ENCODE measurements at places on chromosomes 12 and 14.

GRCh38 chr12:90808568-90808967 is 146.4 kb downstream of the CCER1 start:
- no peak for DNase-seq

GRCh38 chr12:13195785-13196129 is 769 bp upstream of the EMP1 start:
- DNase-seq, result no peak

- DNase-seq, result no peak
These were observed 1.1 kb downstream of the AJUBA start for GRCh38 chr14:22981090-22981875.

GRCh38 chr12:78386871-78387270 is 477.7 kb upstream of the SYT1 start:
- no peak for DNase-seq

DNA sequence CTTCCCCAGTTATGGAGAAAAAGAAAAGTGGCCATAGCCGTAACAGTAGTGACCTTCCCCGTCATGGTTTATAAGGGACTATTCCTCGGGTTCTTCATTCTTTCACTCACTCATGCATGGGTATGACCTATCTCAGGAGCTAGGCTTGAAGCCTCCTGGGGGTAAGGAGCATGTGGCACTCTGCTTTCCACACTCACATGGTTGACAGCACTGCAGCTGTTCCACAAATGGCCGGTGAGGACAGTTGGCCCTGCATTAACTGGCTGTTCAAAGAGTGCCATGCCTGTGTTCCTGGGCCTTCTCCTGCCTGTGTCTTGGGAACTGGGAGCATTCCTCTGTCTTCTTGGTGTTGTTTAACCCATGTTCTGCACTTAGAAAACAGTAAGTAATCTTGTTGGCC is 66.2 kb upstream of the PNMA1 start:
- DNase-seq, result no peak

GRCh38 chr12:27901959-27902358 is 70.6 kb downstream of the PTHLH start:
- no peak for DNase-seq

DNA sequence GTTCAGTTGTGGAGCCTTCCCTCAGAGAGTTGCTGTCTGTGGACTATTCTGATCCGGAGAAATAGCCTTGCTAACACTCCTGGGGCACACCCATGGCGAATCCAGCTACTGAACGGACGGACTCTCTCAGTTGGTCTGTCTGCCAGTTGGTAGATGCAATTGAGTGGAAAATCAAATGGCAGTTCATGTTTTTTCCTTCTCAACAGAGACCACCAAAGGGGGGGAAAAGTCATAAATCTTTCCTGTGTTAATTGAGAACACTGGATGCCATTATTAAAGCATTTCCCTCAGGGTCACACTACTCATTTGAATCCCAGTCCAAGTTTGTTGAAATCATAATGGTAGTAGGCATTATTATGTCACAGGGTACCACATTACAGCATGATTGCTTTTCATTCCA is 354.3 kb upstream of the FAR2 start:
- DNase-seq, result no peak

GRCh38 chr12:128627659-128628058 is 196.1 kb downstream of the SLC15A4 start:
- DNase-seq, result no peak

GRCh38 chr12:6274231-6275221 is 36.0 kb upstream of the PLEKHG6 start:
- DNase-seq, result no peak

DNA sequence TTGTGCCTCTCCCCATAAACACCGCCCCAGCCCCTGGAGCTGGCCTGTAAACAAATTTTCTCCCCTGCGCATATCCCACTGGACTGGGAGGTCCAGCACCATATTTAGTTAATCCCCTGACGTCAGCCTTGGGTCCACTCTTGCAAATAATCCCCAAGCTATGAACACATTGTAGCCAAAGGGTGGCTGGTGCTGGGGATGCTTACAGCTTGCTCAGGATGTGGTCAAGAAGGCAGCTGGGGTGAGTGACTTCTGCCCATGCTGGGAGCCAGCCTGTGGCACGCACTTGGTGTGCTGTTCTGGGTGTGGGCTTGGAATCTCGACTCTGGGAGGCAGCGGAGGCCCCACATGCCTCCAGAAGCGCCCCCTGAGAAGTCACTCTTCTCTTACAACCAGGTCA is 32.1 kb downstream of the CMKLR1 start:
- no peak for DNase-seq

GRCh38 chr12:85422762-85423161 is 142.7 kb downstream of the ALX1 start:
- no peak for DNase-seq

DNA sequence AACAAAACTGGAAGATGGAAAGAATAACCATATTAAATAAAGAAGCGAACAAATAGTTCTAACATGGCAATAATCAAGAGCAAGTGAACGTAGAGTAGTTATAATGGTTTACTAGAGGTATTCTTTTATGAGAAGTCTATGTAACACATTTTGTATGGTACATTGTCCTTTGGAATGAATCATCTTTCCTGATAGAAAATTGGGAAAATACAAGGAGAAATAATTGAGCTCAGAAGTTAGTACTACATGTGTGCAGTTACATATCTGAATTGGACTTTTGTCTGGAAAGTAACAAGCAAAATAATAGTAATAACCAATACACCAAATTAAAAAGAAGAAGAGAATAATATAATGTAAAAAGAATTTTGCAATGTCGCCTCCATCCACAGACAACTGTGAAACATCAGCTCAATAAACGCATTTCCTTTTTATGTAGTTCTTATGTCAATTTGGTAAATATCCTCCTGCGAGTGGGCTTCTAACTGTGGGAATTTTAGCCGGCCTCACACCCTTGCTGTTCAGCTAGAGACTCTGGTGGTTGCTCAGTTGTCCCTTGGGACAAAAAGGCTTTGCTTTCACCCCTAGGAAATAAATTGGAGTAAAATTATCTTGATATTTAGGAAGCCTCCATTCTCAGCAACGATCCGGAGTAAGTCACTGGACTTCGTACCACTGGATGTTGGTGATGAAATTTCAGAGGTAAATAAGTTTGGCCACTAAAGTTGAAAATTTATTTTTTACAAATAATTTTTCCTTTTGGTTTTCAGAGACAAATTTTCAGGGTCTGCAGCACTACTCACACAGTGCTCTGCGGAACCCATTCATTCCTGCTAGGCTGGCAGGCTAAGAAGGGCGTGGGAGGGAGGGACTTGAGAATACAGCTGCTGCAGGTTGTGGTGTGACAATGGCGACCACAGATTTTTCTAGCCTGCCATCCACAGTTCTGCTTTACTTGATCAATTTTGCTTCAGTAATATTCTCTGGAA is 1.1 kb upstream of the TUBA1A start:
- peak; percentile 46 for DNase-seq

- DNase-seq, result no peak
These were observed 57.1 kb downstream of the ATG14 start for GRCh38 chr14:55354500-55354899.

GRCh38 chr12:32273063-32273522 is 126.3 kb upstream of the FGD4 start:
- no peak for DNase-seq

- DNase-seq, result no peak
These were observed 43.0 kb upstream of the TSPAN9 start for GRCh38 chr12:3034067-3034750.

DNA sequence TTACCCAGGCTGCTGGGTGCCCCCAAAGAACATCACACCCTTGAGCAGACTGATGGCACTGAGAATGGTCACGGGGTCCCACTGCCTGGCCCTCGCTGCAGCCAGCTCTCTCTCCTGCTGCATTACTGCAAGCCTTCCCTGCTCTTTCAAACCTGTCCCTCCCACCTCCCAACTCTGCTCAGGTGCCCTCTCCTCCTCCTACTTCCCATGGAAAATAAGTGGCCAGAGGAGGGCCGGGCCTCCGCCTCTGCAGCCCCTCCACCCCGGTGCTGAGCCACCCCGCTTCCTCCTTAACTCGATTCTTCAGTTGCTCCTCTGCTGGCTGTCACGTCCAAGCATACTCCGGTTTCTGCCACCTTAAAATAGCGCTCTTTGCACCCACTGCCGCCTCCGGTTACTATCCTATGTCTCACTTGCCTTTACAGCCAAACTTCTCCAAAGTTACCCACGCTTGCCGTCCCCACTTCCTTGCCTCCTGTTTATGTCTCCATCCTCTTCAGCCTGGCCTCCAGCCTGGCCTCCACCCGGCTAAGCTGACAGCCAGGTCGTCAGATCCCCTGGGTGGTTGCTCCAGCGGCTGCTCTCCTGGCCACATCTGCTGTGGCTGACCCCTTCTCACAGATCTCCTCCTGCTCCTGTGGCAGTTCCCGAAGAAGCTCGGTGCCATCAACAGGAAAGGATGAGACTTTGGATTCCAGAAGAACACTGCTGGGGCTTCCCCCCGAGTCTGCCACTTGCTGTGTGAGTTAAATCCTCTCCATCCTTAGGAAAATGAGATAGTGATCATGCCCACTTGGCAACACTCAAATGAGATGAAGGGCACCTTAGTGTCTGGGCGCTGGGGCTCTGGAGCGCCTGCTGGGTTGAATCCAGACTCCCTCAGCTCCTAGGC is 7.7 kb downstream of the SMIM41 start:
- DNase-seq, result no peak

DNA sequence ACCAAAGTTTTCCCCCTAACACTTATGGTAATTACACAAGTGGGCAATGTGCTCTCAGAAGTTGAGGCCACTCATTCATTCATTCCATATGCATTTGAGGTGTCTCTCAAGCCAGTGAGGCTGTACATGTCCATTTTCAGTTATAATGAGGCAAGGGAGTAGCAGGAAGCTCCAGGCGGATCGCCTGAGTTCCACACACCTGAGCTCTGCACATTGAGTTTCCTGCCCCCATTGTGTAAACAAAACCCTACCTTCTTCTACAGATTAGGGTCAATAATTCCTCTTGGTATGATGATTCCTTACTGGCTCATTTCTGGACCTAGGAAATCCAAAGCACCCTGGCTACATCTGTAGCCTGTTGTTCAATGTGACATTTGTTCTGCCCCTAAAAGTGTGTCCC is 555.3 kb downstream of the MED13L start:
- DNase-seq, result no peak

- DNase-seq, result peak; percentile 83
These were observed 10.7 kb downstream of the STAC3 start for GRCh38 chr12:57240066-57240921.

- no peak for DNase-seq
These were observed 7.8 kb downstream of the PITPNM2 start for GRCh38 chr12:123142921-123143735.

DNA sequence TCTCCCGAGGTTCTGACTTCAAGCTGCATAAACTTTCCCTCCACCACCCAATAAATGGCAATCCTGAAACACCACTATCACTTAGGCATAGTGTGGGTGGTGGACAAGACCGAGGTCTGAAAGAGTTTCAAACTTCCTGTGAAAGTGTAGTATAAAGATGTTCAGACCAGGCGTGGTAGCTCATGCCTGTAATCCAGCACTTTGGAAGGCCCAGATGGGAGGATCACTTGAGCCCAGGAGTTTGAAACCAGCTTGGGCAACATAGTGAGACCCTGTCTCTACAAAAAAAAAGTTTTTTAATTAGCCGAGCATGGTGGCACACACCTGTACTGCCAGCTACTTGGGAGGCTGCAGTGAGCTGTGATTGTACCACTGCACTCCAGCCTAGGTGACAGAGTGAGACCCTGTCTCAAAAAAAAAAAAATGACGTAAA is 61.9 kb downstream of the CCDC92 start:
- DNase-seq, result no peak

DNA sequence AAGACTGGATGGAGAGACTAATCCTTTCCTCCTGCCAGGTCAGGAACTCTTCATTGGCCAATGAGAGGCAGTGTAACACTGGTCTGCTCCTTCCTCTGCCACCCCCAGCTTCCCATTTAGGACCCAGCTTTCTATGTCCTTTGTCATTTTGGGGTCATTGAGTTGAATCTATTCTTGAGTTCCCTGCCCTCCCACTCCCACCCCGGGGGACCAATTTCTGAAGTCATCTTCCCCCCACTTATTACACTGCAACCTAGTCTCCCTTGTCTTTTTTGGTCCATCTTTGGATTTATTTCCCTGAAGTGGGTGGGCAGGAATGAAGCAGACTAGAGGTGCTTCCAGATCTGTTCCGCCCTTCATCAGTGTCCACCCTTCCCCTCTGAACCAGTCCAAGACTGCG is 7.6 kb upstream of the ITGA5 start:
- no peak for DNase-seq

DNA sequence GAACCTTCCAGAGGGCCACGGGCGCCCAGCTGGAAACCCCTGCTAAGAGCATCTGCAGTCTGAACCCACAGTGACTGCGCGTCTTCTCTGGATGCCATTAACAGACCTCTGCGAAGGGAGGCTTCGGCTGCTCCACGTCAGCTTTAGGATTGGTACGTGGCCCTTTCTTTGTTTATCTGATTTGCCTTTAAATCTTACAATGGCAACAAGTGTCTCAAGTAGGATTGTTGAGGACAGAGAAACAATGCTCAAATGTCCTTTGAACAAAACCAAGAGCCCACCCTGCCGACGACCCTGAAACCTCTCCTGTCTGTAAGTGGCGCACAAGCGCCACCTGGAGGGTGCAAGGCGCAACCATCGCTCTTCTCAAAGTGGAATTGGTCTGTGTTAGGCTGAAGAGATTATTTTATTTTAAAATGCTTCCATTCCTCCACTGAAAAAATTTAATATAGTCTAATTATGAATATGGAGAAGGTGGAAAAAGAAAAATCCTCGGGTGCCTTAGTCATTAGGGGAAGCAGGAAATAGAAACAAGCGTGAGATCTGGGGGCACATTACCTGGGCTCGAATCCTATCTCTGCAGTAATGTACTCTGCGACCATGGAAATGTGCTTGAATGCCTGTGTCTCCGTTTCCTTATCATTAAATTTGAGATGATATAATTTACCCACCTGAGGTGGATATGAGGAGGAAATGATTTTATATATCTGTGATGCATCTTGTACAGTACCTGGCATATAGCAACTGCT is 82.6 kb upstream of the PTPRB start:
- DNase-seq, result peak; percentile 27

GRCh38 chr12:56462565-56462964 is 5.8 kb upstream of the SPRYD4 start:
- DNase-seq, result no peak

DNA sequence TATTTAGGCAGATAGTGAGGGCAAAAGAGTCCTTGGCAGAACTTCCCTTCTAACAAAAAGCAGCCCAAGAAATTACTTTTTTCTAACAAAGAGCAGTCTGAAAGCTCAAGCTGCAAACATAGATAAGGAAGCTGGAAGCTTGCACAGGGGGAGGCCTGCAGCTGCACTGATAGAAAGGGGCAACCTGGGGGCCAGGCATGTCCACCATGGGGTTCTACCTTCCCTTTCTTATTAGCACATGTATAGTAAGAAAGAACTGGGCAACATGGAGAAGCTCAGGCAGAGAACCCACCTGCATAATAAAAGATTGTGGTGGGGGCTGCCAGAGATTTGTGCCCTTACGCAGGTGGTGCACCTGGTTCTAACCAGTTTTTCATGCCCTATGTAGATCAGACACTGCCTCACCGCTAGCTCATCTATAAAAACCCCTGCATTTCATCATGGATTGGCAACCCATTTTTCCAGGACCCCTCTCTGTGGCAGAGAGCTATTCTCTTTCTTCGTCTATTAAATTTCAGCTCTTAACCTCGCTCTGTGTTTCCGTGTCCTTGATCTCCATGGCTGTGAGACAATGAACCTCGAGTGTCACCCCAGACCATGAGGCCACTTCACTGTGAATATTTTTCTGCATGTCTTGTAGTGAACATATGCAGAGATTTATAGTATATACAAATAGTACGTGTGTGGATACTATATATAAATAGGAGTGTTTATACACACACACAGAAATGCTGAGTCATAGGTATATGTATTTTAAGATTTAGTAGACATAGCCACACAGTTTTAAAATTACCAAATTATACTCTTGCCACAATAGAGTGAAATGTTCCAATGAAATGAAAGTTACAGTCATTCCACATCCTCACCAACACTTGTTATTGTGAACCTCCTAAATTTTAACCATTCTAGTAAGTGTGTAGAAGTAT is 53.0 kb downstream of the PEX5 start:
- DNase-seq, result no peak

Measured in NCI-H1930 (cell line).